ENCODE measurements at places on chromosomes 6 and 20.

DNA sequence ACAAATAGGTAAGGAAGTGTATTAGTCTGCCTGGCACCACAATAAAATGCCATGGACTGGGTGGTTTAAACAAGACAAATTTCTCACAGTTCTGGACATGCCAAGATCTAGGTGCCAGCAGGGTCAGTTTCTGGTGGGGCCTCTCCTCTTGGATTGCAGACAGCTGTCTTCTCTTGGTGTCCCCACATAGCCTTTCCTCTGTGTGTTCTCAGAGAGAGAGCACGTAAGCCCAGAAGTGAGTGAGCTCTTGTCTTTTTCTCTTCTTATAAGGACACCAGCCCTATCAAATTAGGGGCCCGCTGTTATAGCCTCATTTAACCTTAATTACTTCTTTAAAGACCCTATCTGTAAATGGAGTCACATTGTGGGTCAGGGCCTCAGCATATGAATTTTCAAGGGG, 28.3 kb downstream of the SMPDL3A start:
- no peak for DNase-seq

DNA sequence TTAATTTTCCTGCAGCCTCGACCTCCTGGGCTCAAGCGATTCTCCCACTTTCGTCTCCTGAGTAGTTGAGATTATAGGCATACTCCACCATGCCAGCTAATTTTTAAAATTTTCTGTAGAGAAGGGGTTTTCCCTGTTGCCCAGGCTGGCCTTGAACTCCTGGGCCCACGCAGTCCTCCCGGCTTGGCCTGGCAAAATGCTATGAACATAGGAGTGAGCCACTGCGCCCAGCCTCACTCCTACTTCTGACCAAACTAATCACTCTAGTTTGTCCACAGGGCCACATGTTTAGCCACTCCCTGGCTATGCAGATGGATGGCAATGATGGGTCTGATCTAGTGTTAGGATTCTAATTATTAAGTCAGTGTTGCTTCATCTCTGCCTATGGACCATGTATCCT, 31.9 kb upstream of the RPN2 start:
- no peak for DNase-seq

- DNase-seq, result no peak
These were observed 60.1 kb upstream of the RALGAPA2 start for GRCh38 chr20:20772497-20773085.

GRCh38 chr6:168581706-168582105, 140.7 kb downstream of the SMOC2 start:
- DNase-seq, result no peak

- DNase-seq, result no peak
These were observed 17.5 kb downstream of the TMEM244 start for GRCh38 chr6:129843573-129843972.

DNA sequence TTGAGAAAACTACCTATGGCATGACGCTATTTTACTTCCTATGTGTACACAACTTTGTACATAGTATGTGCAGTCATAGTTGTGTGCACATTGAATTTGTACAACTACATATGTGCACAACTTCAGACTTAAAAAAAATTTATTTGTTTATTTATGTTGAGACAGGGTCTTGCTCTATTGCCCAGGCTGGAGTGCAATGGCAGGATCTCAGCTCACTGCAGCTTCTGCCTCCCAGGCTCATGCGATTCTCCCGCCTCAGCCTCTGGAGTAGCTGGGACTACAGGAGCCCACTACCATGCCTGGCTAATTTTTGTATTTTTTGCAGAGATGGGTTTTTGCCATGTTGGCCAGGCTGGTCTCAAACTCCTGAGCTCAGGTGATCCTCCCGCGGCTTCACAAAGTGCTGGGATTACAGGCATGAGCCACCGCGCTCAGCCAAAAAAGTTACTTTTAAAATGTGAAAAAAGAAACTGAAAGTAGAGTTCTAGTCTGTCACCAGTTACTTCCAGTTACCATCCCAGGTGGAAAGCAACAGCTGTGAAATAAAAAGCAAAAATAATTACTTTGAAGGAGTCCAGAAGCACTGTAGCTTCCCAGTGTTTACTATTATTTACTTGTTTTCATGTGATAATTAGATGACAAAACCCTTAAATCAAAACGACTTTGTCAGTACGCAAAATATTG, 1.7 kb upstream of the ZKSCAN8 start:
- no peak for DNase-seq

- peak; percentile 71 for DNase-seq
These were observed 36.2 kb upstream of the RGS17 start for GRCh38 chr6:153167061-153167891.

DNA sequence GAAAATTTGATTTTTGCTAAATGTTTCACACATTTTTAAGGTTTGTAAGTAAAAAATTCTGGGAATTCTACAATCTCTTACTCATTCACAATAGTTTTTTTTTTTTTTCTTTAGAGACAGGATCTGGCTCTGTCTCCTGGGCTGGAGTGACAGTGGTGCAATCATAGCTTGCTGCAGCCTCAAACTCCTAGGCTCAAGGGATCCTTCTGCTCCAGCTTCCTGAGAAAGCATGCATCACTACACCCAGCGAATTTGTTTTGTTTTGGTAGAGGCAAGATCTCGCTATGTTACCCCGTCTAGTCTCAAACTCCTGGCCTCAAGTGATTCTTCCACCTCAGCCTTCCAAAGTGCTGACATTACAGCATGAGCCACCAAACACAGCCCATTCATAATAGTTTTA, 232.8 kb downstream of the GJA1 start:
- DNase-seq, result no peak
